SK-N-SH treated with all-trans-retinoic acid at 6 μM for 48 hours (cell line): ENCODE measurements at places on chromosomes 5 and 9.
A peak's percentile ranks its signal among the peaks of the same experiment; 100 is the strongest.

DNA sequence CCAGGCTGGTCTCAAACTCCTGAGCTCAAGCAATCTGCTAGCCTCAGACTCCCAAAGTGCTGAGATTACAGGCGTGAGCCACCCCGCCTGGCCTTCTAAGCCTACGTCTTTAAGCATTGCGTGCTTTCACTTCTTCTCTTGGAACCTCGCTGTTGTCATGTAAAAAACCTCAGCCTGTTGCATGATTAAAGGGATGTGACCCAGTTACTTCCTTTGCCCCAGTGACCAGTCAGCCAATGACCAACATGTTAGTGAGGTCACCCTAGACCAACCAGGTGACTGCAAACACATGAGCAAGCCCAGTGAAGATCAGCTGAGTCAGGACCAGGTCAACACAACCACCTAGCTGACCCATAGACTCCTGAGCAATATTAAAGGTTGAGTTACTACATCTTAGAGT lies 10.5 kb downstream of the KIF4B start:
- ATAC-seq, result no peak

DNA sequence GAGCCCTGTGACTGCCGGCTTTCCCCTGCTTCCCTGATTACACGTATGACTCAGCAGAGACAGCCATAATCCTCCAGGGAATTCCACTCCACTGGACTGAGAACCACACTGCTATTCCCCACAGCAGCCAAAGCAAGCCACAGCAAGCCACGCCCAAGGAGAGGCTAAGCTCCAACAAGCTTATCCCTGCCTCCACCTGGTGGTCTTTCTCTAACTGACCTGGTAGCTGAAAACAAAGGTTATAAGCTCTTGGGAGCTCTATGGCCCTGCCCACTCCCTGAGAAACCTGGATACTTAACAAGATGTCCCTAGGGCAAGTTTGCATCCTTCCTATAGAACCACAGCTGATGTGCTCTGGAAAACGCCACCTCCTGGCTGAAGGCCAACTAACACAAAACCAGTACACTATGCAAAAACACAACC lies 613.7 kb upstream of the CDH18 start:
- no peak for ATAC-seq

GRCh38 chr5:170333161-170333910 lies 35.8 kb upstream of the LCP2 start:
- no peak for ATAC-seq

DNA sequence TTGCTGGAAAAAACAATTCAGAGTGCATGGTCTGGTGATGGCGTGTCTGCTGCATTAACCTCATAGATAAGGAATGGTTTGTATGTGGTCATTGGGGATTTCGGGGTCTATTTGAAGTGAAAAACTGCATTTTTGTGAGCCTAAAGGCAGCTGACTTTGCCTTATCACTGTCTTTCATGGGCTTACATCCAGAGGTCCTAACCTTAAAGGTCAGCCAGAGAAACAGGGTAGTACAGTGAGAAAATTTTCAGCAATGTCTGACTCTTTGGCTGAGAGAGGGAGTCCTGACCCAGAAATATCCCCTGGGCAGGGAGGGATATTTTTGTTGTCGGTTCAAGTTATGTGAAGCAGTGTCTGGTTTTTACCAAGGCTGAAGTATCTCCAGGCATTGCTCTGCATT lies 5.7 kb downstream of the PCSK5 start:
- ATAC-seq, result no peak

DNA sequence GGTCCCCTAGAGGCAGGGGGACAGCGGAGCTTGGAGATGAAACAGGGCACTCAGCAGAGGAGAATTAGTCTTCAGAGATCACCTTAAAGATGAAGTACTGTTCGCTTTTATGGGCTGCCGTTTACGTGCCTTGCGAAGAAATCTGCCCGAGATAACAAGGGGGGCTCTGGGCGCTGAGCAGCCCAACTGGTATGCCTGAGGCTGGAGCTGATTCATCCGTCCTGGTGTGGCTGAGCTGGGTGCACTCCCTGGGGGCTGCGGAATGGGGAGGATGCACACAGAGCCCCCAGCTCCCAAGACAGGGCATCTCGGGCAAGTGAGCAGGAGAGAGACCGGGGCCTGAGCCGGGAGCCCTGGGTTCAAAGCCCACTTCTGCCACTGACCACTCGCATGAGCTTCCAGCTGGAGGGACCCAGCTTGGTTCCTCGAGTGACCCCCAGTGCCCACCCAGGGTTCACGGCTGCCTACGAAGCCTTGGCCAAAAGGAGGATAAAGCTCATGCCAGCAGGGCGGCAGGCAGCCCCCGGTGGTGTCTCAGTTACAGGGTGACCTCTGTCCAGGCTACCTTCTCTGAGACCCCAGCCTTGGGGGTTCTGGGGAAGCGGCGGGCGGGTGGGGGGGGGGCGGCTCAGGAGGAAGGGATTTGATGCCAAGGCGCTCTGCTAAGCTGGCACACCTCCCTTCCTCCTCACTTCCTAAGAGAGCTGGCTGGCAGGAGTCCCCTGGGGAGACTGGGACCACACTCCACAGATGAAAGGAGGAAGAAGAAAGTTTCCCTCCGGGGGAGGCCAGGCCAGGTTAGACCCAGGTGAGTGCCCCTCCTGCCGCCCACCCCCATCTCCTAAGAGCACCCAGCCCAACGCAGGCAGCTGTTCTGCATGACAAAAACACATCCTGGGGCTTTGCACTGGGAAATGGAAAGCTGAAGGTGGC lies 5.7 kb downstream of the FIBCD1 start:
- ATAC-seq, result peak; percentile 73

DNA sequence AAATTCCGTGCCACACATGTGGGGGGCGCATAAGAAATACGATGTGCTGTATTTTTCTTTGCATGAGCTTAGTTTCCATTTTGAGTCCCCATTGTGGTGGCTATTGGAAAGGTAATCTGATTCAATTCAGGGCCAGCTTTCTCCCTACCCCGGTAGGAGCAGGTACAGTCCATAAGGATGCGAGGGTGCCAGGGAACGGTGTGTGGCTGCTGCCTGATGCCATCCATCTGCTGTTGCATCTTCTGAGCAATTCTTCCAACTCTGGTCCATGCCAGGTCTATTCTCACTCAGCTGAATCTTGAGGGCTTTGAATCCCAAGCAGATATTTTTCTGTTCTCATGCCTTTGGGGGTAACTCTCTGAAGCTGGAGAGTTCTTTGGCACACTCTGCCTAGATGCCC lies 392.7 kb downstream of the AGTPBP1 start:
- no peak for ATAC-seq

DNA sequence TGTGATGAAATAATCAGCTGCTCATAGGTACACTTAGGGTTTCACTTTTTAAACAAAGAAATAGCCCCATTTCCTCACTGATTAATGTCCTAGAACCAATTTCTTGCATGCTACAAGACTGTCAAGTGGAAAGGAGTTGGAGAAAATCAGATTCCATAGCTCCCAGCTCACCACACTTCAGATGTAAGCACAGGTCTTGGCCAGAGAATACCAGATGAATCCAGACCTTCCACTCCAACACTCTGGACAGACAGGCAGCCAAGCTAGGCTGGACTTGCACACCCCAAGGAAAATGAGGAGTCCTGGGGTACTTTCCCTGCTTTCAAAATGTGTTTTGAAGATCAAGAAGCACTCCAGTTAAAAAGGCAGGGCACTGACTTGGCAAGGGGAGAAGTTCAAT lies 68.5 kb downstream of the KLHL3 start:
- no peak for ATAC-seq

DNA sequence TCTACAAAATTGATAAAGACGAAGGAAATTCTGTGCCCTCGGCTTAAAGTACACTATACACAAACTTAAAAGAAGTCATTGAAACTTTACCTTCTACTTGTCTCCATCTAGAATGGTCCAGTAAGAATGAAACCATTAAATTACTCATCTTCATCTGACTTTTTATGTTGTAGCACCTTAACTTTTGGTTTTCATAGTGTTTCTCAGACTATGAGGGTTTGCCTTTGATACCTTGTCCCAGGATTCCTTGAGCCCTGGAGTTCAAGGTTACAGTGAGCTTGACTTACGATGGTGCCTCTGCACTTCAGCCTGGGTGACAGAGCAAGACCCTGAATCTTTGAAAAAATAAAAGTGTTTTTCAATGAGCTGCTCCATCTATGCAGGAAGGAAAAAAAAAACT lies 132.2 kb downstream of the CDC42SE2 start:
- ATAC-seq, result no peak

GRCh38 chr9:116208417-116209232 lies 55.0 kb downstream of the PAPPA start:
- peak; percentile 65 for ATAC-seq

DNA sequence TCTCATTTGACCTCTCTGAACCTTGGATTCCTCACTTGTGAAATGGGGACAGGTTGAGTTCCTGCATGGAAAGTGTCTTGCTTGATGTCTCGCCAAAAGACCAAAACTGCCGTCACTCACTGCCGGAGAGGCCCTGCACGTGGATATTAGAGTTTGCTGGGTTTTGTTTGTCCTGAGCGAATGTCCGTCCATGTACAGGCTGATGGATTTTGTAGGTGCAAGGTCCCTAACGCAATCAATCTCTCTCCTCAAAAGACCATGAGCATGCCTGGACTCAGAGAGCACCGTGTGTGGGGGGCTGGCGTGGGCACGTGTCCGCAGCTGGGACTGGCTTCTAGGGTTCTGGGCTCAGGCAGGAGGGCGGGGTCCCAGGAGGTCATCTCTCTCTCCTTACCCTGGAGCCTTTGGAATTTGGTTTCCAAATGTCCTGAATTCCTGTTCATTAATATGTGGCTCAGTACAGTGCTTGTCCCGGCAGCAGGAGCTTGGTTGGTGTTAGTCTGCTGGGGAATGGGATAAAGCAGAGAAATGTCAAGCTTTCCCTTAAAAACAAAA lies 146.0 kb upstream of the IER5L start:
- no peak for ATAC-seq

DNA sequence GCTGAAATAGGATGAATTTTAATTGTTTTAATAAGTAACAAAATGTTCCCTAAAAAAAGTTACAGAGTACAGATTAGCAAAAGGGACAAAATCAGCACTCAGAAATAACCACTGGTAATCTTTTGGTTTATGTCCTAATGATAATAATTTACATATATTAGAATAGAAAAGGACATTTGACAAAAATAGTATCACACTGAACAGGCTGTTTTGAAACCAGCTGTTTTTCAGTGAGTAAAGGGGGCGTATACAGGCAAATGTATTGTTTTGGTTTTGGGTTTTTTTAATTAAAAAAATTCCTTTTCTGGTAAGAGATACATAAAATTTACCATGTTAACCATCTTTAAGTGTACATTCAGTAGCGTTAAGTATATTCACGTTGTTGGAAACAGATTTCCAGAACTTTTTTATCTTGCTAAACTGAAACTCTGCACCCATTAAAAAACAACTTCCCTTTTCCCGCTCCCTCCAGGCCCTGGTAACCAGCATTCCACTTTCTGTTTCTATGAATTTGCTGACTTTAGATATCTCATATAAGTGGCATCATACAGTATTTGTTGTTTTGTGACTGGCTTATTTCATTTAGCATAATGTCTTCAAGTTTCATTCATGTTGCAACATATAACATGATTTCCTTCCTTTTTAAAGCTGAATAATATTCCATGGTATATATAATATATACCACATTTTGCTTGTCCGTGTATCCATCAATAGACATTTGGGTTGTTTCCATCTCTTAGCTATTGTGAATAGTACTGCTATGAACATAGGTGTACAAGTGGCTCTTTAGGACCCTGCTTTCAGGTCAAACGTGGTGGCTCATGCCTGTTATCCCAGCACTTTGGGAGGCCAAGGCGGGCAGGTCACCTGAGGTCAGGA lies 20.6 kb upstream of the LARP1 start:
- no peak for ATAC-seq

GRCh38 chr9:118609355-118610044 lies 759.7 kb downstream of the BRINP1 start:
- ATAC-seq, result no peak

- no peak for ATAC-seq
Observed at GRCh38 chr5:24773261-24773660, 128.5 kb upstream of the CDH10 start.

- no peak for ATAC-seq
Observed at GRCh38 chr9:83669067-83669466, 38.7 kb downstream of the UBQLN1 start.

DNA sequence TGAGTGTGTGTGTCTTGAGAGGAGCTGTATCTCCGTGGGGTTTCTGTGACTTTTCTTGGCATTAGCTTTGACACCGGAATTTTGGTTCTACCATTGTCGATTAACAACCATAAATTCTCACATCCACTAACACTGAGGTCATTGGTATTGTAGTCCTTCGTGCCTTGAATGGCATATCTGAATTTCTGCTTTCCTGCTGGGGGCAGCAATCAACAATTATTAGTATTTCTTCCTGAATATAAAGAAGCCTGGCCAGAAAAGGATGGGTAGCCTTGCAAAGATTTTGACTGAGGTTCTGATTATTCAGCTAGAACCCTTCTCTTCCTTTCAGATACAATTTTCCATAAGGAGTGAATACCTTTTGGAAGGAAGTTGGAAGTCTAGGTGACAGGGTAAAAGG lies 33.5 kb upstream of the SHOC1 start:
- peak; percentile 73 for ATAC-seq

- ATAC-seq, result peak; percentile 40; the same call in 2 of the 3 replicates
Observed at GRCh38 chr9:130368631-130369103, 76.1 kb upstream of the ASS1 start.

GRCh38 chr9:130426883-130427282 lies 17.9 kb upstream of the ASS1 start:
- ATAC-seq, result peak; percentile 80

GRCh38 chr9:69190086-69190862 lies 16.2 kb downstream of the TJP2 start:
- no peak for ATAC-seq

GRCh38 chr5:65769539-65769938 lies 47.5 kb downstream of the NLN start:
- peak; percentile 97 for ATAC-seq

DNA sequence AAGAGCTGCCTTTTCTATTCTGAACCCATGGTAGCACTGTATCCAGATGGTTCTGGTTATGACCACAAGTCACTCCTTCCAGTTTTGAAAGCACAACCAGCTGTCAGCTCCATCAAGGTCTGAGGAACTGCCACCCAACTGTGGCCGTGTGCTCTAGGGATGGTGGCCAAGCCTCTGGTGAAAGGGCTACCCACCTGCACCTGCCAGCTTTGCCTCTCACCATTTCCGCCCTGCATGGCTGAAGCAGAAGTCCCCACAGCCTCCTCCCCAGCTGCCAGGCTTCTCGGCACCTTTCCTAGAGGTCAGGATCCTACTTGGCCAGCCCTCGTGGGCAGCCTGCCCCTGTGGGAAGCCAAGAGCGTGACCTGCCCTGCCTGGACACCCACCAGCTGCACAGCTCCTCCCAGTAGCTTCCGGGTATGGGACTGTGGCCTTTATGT lies 16.8 kb downstream of the SEMA5A start:
- no peak for ATAC-seq
